ENCODE measurements at places on chromosomes 1 and 21.

- no peak for DNase-seq
Observed at GRCh38 chr1:168572633-168573032, 3.8 kb upstream of the XCL1 start.

- DNase-seq, result no peak
Observed at GRCh38 chr1:63920154-63921117, 146.6 kb downstream of the ROR1 start.

- no peak for DNase-seq
Observed at GRCh38 chr1:86478416-86479156, 9.9 kb downstream of the CLCA1 start.

GRCh38 chr1:221829327-221830015, 87.6 kb upstream of the DUSP10 start:
- no peak for DNase-seq

All from NCI-H1105 (cell line).